ENCODE measurements at places on chromosomes 3 and 15.

DNA sequence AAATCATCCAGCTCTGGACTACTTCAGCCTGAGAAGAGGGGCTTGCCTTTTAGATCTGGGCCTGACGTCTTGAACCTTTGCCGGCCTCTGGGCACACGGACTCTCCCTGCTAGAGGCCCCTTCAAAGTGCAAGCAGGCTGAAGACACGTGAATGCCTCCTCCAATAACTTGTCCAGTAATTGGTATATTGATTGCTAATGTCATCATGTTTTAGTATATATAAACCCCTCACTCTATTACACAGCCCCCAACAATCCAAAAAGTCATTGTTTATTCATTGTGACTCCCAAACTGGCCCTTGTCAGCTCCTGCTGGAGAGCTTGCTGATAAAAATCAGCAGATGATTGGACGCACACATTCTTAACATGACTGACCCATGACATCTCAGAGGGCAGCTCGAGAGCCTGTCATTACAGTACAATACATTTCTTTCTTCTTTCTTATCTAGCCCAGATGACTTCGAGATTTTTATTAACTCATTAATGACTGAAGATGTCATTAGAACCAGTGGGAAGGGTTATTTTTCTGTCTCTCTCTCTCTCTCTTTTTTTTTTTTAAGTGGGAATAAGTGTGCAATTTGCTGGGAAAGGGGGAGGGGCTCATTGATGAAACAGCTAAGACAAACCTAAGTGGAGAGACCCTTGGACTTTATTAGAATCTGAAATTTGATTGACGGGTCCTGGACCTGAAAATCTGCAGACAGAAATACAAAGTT lies 65.5 kb upstream of the NR2F2 start:
- peak; percentile 75 for DNase-seq

DNA sequence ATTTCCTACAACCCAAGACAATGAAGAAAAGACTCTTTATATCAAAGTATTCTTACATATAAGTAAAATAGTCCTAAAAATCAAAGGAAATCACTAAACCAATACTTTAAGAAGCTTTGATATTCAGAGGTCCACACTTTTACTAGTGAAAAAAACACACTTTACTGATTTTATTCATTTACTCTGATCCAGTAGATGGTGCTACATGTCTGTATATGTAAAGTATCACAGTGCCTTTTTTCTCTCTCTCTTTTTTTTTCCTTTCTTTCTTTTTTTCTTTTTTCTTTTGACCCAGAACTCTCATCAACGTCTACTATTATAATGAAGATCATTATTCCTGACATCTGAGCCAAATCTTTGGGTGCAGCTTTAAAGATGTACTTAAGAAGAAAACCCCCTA lies 10.8 kb upstream of the CCDC39 start:
- no peak for DNase-seq

DNA sequence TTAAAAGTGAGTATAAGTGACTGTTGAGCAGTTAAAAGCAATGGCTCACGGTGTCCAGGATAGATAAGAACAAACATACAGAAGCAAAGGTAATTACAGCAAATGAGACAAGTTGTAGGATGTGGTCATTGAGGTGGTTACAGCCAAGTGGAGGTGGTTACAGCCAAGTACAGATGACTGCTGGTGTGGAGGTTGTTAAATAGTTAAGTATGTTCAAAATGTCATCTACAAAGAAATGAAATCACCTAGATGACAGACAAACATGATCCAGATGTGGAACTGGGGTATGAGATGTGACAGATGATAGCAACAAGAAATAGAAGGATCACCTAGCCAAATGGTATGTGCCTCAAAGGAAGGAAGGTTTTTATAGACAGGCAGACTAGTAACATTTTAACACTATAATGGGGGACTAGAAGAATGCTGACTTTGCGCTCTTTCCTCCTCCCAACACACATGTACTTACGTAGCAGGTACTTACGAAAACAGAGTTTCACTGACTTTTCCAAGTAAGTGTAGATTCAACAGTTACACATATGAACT lies 6.8 kb upstream of the ANKRD28 start:
- DNase-seq = no peak

- no peak for DNase-seq
Measured at GRCh38 chr3:77682162-77682561, 642.3 kb downstream of the ROBO2 start.

- no peak for DNase-seq
Measured at GRCh38 chr3:194905696-194906095, 220.0 kb downstream of the FAM43A start.

DNA sequence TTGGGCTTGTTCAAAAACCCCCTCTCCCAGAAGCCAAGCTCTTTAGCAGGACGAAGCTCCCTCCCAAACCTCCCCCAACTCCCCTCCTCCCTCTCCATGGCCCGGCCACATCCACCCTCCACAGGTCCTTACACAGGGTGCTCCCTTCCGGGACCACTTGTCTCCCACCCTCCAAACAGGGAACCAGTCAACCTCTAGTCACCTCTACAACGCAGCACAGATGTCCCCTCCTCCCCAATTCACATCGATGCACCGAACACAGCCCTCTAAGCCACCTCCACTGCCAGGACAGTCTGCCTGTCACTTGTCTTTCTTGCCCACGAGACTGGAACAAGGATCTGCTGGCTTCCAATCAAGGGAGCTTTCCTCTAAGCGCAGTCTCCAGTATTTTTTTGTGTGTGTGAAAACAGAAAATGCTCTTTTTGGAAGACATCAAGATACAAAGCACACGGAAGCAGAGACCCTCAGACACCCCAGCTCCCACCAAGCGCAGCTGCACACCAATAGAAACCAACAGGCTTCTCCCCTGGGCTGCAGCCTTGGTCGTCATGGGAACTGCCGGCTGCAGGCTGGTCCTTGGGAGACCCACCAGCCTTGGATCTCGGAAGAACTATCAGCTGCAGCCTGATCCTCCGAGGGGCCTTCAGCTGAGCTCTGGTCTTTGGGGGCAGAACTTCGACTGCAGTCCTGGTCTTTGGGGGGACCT lies 26.5 kb downstream of the IQSEC1 start:
- no peak for DNase-seq

DNA sequence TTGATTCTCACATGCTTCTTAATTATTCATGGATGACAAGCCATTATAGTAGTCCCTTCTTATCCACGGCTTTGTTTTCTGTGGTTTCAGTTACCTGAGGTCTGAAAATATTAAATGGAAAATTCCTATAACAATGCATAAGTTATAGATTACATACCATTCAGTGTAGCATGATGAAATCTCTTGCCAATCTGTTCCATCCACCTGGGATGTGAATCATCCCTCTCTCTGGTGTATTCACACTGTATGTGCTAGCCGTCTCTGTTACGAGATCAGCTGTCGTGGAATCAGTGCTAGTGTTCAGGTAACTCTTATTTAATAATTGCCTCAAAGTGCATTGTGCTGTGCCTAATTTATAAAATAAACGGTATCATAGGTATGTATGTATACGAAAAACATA lies 5.2 kb downstream of the WDR5B start:
- DNase-seq = no peak

DNA sequence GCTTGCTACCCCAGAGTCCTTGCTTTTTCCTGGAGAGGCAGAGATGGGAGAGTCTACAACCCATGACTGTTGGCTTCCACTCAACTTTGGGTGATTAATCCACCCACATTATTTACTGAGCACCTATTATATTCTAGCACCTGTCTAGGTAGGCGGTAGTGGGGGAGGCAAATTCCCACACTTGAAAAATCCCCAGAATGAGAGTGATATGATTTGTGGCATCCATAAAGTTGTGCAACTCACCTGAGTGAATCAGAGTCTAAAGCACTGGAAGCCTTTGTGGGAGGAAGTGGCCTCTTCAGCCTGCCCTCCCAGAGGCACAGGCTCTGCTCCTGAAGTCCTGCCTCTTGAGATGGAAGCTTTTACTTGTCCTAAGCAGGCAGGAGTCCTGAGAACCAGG lies 40.4 kb upstream of the CTNNB1 start:
- no peak for DNase-seq

DNA sequence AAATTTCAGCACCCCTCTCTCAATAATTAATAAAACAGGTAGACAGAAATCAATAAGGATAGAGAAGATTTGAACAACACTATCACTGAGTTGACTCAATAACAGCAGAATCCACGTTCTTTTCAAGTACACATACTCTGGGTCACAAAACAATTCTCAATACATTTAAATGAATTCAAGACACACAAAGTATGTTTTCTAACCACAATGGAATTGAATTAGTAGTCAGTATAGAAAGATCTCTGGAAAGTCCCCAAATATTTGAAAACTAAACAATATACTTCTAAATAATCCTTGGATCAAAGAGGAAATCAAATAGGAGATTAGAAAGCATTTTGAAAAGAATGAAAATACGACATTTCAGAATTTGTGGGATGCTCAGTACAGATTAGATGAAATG lies 40.0 kb downstream of the TKT start:
- DNase-seq = no peak

DNA sequence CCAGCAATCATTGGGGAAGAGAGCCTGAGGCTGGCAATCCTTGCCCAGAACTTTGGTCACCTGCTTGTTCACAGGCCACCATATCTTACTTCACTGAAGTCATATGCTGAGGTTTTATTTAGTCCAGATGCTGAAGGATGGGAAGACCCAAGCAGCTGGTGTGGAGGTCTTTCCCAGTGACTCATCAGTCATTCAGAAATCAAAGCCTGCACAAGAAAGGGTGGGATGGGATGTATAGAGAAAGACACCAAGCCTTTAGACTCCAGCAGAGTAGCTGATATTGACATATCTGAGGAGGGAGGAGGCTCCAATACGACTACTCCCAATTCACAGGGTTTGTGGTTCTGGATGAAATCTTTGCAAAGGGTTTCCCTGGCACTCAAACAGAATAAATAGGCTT lies 13.0 kb upstream of the PHLDB2 start:
- peak; percentile 26 for DNase-seq

- no peak for DNase-seq
Measured at GRCh38 chr3:62103531-62103930, 269.8 kb downstream of the FEZF2 start.

- no peak for DNase-seq
Measured at GRCh38 chr3:161925749-161926360, 429.2 kb downstream of the OTOL1 start.

DNA sequence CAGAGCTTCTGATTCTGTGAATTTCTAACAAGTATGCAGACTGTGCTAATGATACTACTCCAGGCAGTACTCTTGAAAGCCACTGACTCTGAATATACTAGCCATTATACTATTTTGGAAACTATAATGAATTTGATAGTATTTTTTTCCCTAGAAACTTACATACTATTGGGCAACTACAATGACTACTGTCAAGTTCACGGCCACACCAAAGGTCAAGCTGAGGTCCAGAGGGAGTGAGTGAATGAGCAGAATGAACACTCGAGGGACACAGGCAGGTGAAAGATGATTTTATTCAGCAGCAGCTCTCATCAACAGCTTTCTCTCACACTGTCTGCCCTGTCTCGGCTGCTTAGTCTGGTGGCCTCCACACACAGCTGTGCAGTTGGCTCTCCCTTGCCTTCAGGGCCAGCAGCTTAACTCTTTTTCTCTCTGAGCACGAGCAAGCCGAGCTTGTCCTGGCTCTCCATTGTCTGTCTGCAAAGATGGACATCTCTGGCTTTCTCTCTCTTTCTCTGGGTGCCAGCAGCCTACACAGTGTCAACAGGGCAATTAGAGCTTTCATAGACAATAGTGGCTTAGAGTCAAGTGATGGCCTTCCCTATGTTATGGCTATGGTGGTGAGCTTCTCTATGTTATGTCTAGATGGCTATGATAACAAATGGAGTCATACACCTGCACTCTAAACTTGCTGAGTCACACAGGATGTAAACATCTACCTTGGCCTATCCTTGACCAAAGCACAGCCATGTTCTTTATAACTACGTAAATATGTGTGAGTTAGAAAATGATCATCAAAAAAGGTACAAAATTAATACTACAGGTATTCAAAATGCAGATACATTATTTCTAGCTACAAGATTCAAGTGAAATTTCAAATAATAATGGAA lies 362.4 kb downstream of the CGGBP1 start:
- DNase-seq = no peak

GRCh38 chr3:152398495-152398894 lies 129.8 kb downstream of the MBNL1 start:
- DNase-seq = no peak

GRCh38 chr3:63857311-63857710 lies 6.3 kb downstream of the THOC7 start:
- no peak for DNase-seq

GRCh38 chr15:63522225-63522578 lies 17.8 kb downstream of the USP3 start:
- DNase-seq = no peak

GRCh38 chr3:74390121-74390877 lies 224.2 kb downstream of the CNTN3 start:
- no peak for DNase-seq

DNA sequence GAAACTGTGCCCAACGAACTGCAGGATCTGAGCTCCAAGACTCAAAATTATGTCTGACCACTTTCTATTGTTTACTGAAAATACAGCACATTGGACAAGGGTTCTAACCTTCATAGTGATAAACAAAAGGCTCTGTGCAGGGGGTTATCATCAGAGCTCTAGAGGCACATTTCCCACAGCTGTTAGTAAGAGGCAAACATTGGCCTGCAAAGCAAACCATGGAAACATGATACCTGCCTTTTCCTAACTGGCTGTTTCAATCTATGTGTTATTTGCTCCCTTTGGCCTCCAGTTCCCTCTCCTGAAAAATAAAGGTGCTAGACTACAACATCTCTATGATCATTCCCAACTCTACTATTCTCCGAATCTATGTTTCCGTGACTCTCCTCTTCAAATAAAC lies 159.7 kb upstream of the ARHGEF26 start:
- no peak for DNase-seq

- peak; percentile 85 for DNase-seq
Measured at GRCh38 chr3:181700168-181701087, 11.3 kb upstream of the SOX2 start.

DNA sequence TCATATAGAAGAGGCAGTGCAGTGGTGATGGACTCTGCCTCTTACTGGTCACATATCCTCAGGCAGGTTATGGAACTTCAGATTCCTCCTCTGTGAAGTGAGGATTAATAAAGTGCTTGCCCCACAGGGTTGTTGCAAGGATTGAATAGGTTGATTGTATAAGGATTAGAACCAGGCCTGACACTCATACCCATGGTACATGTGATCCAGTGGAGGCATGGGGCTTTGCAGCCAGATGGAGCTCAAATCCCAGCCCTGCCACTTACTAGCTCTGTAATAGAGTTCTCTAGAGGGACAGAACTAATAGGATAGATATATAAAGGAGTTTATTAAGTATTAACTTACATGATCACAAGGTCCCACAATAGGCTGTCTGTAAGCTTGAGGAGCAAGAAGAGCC lies 184.6 kb upstream of the EIF1B start:
- no peak for DNase-seq

DNA sequence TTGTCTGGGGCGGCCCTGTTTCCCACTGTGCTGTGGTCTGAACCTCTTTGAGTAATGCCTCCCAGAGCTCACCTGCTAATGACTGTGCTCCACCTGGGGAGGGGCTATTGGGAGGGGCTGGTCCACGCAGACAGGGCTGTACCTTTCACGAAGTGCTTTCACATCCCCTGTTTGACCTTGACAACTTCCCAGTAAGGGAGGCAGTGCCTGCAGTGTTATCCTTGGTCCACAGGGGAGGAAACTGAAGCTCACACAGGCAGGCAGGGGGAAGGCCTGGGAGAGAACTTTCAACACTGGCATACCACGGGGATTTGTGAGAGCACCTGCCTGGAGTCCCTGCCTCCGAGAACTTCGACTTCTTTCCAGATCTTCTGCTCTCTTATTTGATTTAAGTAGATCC lies 91.2 kb downstream of the CACNA1D start:
- DNase-seq = no peak
